ENCODE measurements at places on chromosomes 6 and 20. TPM values are rescaled to one million over a fixed set of nuclear protein-coding genes. Genes with fewer than 3 reads are reported as not detected.

- DNase-seq: no peak
Measured at GRCh38 chr6:147283460-147283859, 79.2 kb downstream of the STXBP5 start.

DNA sequence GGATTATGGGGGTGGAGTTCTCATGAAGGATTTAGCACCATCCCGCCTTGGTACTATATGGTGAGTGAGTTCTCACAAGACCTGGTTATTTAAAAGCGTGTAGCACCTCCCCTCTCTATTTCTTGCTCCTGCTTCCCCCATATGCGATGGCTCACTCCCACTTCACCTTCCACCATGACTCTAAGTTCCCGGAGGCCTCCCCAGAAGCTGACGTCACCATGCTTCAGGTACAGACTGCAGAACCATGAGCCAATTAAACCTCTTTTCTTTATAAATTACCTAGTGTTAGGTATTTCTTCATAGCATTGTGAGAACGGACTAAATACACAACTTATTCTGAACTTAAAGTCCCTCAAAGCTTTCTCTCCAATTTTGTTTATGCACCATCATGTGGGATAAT lies 163.4 kb upstream of the BMP5 start:
- no peak for DNase-seq

DNA sequence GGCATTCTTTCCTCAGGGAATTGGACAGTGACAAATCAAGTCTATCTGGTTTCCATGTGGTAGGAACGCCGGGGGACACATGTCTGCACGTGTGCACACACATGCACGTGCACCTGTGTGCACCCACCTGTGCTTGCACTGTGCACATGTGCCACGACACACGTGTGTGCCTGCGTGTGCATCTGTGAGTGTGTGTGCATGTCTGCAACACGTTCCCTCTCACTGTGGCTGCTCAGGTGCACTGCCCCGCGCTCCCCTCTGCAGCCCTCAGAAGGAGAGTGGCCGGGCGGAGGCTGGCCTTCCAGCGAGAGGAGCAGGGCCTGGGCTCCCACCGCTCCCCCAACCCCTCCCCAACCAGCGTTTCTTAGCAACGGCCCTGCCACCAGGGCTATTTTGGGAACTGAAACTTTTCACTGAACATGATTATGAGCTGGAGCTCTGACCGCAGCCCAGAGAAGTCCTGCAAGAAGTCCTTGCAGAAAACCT lies 147.8 kb downstream of the PHACTR3 start:
- no peak for DNase-seq

- DNase-seq: no peak
Measured at GRCh38 chr20:19552221-19553180, 205.6 kb upstream of the RIN2 start.

- DNase-seq: no peak
Measured at GRCh38 chr6:32613475-32613874, 23.7 kb upstream of the HLA-DQA1 start.

GRCh38 chr6:50007819-50008218 lies 14.0 kb downstream of the DEFB110 start:
- no peak for DNase-seq

- no peak for DNase-seq
Measured at GRCh38 chr6:120493505-120493904, 840.8 kb downstream of the TBC1D32 start.

GRCh38 chr6:123716506-123716905 lies 79.8 kb upstream of the TRDN start:
- DNase-seq: no peak

- no peak for DNase-seq
Measured at GRCh38 chr20:31617432-31618104, 12.5 kb downstream of the ID1 start.

LY6G6C gene
- not detected for total RNA-seq

GRCh38 chr20:44032583-44033331 lies 118.1 kb downstream of the TOX2 start:
- DNase-seq: no peak

- no peak for DNase-seq
Measured at GRCh38 chr6:32397252-32397920, 9.6 kb downstream of the BTNL2 start.

HLA-DPA1 gene
- 718 TPM for total RNA-seq

SLC22A7 gene
- not detected for total RNA-seq

DNMT3B gene
- 0.20 TPM for total RNA-seq

GSTA3 gene
- total RNA-seq: not detected

- no peak for DNase-seq
Measured at GRCh38 chr6:84696166-84696565, 68.2 kb downstream of the TBX18 start.

- DNase-seq: no peak
Measured at GRCh38 chr6:93471281-93471680, 51.9 kb upstream of the EPHA7 start.

- no peak for DNase-seq
Measured at GRCh38 chr6:25934156-25934555, 3.7 kb upstream of the SLC17A2 start.

DNA sequence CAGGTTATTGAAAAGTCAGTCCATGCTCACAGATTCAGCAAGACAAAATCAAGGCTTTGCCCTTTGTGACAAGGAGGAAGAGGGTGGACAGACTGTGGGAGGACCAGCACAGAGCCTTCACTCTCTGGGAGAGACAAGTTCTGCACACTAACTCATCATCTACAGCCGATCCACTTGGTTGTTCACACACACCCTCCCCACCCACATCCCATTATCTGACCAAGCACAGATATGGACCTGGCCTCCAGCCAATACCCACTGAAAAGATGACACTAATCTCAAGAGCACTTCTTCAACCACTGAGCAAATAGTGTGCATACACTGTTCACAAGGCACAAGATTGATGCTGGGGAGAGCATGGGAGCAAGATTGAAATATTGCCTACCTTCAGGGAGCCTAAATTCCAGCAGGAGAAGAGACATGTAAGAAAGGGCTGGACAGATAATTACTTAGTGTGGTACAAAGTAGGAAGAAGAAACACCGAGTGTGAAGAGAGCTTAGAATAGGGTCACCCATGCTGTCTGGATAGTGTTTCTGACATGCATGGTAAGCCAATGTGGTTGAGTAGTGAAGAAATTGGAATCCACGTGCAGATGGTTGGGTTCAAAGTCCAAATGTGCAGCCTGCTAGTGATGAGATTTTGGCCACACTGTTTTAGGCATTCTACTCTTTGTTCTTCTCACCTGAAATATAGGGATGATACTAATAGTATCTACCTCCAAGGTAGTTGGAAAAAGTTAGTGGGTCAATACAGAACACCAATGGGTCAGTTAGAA lies 21.7 kb upstream of the IL17A start:
- DNase-seq: no peak

DNA sequence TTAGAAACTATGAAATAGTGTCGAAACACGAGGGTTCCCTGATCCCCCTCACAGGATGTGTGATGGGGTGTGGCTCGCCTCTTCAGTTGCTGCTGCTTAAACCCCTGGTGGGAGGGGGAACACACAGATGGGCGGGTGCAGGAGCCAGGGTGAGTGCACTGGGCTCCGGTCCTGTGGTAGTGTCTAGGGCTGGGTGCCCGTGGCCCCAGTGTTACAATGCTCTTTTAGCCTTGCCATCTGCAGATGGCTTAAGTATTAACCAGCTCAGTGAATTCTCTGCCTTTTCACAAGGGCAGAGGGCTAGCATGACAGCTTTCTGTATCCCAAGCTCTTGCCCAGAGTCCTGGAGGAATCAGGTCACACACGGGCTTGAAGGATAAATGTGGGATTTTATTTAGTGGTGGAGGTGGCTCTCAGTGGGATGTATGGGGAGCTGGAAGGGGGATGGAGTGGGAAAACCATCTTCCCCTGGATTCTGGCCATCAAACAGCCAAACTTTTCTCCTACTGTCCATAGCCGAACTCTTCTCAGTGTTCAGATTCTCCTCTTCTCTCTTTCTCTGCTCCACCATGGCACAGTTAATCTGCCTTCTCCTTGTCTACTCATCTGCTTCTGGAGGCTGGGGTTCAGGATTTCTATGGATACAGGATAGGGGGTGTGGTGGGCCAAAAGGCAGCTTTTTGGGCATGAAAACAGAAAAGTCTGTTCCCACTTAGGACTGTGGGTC lies 659.0 kb downstream of the EPM2A start:
- no peak for DNase-seq

SAMHD1 gene
- total RNA-seq: 16.4 TPM

SMLR1 gene
- total RNA-seq: not detected

BCAS1 gene
- 1.3 TPM for total RNA-seq

TBXT gene
- total RNA-seq: 0.10 TPM

GRCh38 chr6:3540253-3540820 lies 83.5 kb upstream of the SLC22A23 start:
- DNase-seq: no peak

DNA sequence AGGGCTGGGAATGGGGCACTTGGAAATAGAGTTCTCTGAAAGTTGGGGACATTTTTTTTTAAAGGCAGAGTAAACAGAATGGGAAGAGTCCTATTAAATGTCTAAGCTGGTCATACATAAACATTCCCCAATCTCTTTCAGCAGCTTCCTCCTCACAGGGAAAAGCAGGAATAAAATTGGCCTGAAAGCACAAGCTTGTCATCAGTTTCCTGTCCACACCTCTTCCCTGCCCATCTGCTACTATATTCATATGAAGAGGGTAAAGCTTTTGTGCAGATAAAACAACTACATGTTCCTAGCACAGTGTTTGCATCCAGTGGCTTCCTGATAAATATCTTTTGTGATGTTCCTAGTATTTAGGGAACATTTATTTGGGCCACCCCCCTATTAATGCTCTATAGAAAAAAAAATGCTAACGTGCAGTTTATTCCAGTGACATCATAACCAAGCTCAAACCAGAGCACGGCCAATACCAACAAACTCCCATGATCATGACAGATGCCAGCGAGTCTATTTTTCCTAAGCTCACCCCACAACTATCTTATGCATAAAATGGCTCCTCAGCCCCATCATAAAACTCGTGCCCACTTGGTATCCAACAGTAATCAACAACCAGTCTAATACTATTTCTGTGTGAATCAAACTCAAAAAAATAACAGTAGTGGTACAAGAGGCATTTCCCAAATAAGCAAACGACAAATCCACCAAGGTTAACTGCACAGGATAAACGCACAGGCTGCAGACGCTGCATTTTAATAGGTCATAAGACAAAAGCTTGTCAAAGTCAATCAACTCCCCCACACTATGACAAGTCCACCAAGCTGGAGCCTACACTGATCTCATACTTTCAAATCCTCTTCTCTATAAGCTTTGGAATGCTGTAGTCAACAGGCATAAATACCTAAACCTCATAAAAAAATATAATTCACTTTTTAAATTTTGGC lies 95.3 kb downstream of the EPB41L2 start:
- no peak for DNase-seq

DNA sequence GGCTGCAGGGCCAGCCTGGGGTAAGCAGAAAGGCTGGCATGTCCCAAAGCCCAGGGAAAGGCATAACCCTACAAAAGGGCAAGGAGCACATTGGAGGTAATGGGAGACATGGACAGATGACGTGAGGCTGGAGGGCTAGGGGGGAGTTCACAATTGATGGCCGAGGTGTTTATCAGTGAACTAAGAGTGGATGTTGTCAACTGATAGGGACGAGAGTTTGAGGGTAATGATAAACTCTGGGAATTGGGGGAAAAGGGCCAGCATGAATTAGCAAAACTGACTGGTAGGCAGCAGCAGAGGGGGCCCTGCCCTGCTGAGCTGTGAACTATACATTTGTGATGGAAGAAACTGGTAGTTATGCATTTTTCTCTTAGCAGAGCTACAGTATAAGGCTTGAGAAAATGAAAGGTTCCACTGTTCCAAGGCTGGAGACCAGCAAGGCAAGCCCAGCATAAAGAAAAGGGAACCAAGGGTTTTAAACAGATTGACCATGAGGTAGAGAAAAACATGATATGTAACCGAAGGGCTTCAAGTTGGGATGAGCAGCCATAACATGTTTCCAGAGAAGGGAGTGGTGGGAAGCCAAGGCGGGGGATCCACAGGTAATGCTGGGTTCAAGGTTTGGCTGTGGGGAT lies 98.1 kb upstream of the MLN start:
- DNase-seq: no peak

- no peak for DNase-seq
Measured at GRCh38 chr6:20200761-20201630, 11.3 kb downstream of the MBOAT1 start.

MROH8 gene
- 5.9 TPM for total RNA-seq

GRCh38 chr20:17533396-17533795 lies 2.2 kb upstream of the BFSP1 start:
- no peak for DNase-seq

VSX1 gene
- not detected for total RNA-seq

FERMT1 gene
- total RNA-seq: 0.56 TPM

DNA sequence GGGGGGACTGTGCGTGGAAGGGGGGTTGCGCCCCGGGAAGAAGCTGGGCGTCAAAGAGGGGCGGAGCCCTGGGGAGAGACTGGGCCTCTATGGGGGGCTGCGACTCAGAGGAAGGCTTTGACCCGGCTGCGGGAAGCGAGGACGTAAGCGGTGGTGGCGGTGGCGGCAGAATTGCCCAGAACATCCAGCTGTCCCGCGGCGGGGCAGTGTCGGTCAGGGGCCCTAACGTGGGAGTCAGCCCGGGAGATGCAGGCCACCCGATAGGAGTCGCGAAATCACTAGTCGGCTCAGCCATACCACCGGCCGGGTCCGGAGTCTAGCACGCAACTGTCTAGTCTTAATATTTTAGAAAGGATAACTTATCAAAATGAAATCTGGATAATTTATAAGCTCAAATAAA lies 387.6 kb upstream of the EYS start:
- no peak for DNase-seq

ANKRD66 gene
- total RNA-seq: not detected

DNA sequence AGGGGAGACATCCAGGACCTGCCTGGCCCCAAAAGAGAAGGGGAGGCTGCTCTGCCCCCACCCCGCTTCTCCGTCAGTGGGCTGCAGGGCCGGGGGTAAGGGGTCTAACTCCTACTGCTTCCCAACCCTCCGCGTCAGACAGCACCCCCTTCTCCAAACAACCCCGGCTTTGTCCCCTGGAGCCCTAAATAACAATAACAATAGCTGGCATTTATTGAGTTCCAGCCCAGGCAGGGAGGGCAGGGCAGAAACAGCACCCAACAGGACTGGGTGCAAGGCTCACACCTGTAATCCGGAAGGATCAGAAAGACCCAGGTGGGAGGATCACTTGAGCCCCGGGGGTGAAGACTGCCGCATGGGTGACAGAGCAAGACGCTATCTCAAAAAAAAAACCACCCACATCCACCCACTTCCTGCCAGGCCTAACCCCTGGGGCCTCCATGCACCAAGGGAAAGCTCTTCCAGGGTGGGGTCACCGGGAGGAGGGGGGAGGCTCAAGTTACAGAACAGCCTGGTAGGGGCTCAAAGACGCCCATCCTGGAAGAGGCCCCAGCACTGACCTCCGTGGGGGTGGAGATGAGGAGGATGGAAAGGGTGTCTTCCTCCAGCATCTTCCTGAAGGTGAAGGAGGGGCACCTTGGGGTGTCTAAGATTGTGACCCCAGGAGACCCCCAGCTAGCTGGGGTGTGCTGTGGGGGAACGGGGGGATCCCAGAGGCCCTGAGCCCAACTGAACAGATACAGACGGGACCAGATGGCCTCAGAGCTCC lies 1.3 kb upstream of the FNDC11 start:
- no peak for DNase-seq

SPATS1 gene
- not detected for total RNA-seq

GRCh38 chr20:11047559-11047958 lies 373.8 kb upstream of the JAG1 start:
- no peak for DNase-seq

All from activated B cell treated with CpG ODN at 0.5 μM for 24 hours (primary cell).